ENCODE measurements at places on chromosomes 3 and 15.

DNA sequence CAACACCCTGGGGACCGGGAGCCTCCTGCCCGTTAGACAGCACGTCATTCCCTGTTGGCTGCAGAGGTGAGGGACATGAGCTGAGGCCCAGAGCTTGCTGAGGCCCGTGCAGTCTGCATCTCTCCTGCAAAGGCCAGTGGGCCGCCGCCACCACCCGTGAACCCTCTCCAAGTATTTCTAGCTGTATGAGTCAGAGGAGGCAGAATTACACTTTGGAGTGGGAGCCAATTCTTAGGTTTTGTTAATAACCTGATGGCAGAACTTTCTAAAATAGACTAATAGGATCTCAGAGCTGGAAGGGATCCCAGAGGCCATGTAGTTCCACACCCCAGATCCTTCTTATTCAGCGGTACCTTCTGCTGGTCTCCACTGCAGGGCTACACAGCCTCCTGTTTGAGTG, 335.2 kb upstream of the CTDSPL start:
- peak; percentile 23 for DNase-seq

DNA sequence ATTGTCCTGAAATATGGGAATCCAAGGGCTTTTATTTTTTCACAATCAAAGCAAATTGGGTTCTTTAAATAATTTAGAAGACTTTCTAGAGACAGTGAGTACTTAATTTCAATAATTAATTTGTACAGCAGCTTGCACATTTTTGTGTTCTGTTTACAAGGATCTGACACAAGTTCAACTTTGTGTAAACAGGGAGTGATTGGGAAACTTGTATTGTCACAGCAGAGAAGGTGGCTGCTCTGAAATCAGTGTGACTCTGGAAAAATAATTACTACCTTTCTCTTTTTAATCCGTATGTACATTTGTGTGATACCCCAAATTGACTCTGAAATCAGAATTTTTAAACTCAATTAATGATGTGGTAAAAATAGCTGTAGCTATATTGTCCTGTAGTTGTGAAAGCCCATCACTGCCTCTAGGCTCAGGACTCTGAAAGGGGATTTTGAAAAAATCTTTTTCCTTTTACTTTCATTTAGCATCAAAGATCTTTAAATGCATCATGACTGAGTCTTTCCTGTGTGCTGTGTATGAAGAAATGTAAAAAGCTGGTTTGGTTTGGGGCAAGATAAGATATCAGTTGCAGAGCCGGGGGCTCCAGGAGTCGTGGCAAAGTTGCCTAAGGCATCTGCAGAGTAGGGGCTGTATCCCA, 45.1 kb downstream of the MFSD1 start:
- no peak for DNase-seq

DNA sequence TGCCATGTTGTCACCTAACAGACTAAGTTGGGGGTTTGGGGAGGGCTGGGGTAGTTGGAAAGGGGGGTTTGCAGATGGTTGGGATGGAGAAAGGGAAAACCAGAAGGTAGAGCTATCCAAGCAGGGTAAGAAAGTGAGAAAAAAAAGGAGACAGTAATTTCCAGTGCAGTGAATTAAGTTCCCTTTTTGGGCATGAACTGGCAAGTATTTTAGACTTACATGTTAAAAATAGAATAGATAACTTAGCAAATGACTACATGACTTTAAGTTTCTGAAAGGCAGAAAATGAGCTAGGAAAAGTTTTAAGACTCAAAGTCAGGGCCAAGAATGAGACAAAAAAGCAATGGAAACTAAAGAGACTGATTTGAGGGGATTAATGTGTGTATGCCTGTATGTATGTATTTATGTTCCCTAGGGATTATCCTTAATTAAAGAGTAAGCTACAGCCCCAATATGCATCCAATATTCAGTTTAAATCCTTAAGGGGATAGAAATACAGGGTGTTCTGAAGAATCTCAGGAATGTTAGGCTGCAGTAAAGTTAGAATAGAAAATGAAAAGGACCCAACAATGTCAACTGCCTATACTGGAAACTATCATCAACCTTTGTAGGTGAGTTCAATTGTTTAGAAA, 285.2 kb upstream of the MME start:
- DNase-seq, result no peak

DNA sequence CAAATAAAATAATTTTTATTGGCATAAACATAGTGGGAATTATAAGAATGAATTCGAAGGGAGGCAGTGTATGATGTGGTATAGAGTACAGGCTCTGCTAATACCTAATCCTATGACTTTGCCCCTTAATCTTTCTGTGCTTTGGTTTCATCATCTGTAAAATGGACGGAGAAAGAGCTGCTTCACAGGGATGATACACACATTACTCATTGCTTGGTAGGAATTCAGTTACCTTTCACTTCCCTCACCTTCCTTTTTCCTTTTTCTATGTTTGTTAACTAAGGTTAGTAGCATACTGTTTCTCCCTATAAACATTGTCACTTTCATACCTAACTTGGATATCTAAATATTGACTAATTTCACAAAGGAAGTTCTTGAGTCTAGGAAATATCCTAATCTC, 36.2 kb downstream of the LEKR1 start:
- no peak for DNase-seq

DNA sequence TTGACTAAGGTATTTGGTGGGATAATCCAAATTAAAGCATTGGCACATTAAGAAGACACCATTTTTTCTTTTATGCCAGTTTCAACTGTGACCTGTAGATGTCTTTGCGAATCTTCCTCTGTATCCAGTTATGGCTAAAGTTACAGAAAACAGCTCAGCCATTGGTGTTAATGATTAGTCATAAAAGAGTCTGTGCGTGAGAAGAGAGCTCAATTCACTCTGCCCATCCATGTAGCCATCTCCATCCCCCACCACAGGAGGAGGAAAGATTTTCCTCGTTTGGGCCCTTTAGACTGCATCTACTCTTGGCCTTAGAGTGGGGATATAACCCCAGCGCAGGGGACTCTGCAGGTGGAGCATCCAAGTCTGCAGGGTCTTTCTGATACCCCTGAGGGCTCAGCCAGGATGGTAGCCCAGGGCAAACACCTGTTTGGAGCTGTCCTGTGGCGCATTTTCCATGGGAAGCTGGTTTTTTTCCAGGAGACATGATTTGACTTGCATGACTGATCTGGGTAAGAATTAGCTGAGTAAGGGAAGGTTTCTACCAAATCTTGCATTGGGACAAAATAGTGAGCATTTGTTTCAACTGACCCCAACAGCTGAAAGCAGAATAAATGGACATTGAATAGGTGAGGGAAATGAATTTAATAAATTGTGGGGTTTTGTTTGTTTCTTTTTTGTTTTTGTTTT, 29.5 kb downstream of the NANOGP8 start:
- no peak for DNase-seq

- no peak for DNase-seq
Observed at GRCh38 chr15:50119063-50120040, at the start of gene ATP8B4. ATP8B4 (minus strand) TSS chr15:50119233; CDS start chr15:50106966, 12,267 bp downstream.

GRCh38 chr3:111051354-111051753, 20.3 kb upstream of the NECTIN3 start:
- DNase-seq, result no peak

DNA sequence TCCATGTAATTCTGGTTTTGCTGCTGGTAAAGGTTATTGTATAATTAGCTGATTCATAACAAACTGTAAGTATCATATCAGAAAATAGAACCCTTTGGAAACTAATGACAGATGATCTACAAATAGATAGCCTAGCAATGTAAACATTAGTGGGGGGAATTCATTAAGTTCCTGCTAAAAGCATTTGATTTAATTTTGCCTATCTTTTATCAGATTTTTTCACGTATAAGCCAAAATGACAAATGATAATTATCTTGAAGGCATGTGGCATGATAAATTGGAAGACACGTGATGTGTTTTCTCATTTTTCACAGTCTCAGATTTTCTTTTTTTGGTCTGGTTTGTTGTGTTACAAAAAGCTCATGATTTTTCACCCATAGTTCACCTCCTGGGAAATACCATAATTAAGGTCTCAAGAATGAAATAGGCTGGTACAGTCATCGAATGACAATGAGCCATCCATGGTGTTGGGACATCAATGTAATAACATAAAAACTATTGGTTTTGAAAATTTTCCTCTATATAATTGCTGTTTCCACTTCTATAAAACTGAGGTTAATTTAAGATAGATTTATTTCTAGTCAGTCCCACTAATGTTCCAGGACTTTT, 325.9 kb upstream of the TBL1XR1 start:
- DNase-seq, result no peak

DNA sequence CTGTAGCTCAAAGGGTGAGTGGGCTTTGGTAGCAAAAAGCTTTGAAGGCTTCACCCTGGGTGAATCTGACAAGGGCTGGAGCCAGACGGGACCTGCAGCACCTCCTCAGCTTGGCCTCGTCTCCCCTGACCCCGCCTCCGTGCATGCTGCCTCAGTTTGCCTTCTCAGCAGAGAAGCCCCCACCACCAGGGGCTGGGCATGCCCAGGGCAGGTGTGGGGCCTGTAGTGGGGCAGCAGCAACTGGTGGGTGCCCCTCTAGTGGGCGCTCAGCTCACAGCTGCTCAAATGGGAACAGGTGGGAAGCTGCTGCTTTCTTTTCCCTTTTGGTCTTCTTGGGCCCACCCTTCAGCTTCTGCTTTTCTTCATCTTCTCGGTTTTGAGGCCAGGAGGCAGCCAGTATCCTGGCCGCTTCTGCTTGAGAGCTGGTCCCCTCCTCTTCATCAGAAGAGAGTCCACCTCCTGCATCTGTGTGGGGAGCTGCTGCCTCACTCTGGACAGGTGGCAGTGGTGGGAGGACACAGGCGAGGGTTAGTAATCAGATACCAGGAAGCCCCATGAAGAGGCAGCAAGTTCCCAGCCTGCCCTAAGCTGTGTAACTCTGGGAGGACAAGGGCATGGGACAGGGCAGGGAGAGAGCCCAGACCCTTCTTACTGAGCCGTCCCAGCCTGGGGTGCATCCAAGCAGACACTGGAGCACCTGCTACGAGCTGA, 21.0 kb downstream of the TMEM43 start:
- no peak for DNase-seq

- DNase-seq, result no peak
Observed at GRCh38 chr3:171261487-171261886, 198.7 kb downstream of the TNIK start.

GRCh38 chr3:16515885-16516420, 2.5 kb upstream of the RFTN1 start:
- DNase-seq, result no peak
